ENCODE measurements at places on chromosomes 3 and 15. TPM values are rescaled to one million over a fixed set of nuclear protein-coding genes. Genes with fewer than 3 reads are reported as not detected.

The RHO gene
- not detected for total RNA-seq

The CYP19A1 gene
- total RNA-seq, result 0.50 TPM

The GOLGA8J gene
- not detected for total RNA-seq

DNA sequence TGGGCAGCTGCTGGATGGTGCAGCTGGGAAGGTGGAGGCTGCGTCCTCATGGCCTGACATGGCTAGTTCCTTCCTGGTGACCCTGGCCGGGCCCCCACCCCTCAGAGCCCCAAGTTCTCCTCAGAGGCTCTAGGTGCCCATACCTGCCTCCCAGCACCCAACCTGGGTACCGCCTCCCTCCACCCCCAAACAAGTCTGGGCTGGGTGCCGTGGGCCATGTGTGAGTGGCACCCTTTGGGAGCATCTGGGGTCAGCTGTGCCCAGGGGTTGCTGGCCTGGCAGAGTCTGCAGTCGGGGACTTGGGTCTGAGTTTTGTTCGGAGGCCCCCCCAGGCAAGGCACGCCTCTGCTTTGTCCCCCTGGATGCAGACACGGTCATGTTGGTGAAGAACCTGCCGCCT lies 10.5 kb downstream of the PLXNA1 start:
- no peak for DNase-seq

DNA sequence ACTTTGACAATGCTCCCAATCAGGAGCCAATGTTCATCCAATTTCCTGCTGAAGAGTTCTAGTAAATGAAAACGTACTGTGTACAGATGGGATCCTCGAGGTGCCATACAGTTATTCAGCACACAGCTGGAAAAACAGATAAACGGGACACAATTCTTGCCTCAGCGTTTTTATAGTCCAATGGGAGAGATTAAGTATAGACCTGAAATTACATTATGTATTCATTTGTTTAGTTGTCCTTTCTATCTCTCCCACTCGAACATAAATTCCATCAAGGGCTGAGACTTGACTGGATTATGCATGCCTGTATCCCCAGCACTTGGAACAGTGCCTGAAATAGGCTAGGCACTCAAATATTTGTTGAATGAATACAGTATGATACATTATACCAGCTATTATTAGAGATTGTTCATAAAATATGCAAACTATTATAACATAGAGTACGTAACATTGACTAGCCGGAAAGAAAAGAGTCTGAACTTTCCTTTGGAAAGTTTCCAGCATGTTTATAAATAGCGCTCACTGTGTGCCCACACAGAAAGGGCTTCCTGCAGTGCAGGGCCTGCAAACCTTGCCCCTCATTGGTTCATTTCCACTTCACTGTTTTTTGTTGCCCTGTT lies 27.4 kb upstream of the SNTN start:
- no peak for DNase-seq

The CLSTN2 gene
- 12.0 TPM for total RNA-seq

DNA sequence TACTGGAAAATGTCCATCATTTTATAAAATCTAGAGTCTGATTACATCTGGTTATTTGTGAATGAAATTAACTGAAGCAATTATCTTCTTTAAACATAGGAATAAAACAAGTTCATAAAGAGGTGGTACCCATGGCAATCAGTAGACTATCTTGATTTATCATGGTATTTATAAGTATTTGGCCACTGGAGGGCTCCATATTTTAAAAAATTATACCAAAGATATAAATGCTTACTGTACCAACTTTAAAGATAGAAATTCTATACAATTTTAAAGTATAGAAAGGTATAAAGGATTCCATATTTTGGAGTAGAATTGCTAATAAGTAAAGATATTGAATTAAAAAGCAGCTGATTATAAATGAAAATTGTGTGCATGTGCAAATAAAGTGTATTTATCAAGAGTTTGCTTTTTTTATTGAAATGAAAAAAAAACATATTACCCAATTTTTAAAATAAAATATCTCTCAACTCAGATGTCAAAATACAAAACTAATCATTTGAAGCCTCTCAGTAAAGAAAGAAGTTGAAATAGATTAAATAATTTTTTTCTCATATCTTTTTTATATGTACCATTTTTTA lies 105.3 kb downstream of the BBX start:
- DNase-seq, result no peak

The MESP2 gene
- total RNA-seq, result 0.47 TPM

- no peak for DNase-seq
Observed at GRCh38 chr3:100228247-100228646, 32.5 kb upstream of the TBC1D23 start.

GRCh38 chr3:147415874-147416273 lies 6.7 kb downstream of the ZIC1 start:
- no peak for DNase-seq

DNA sequence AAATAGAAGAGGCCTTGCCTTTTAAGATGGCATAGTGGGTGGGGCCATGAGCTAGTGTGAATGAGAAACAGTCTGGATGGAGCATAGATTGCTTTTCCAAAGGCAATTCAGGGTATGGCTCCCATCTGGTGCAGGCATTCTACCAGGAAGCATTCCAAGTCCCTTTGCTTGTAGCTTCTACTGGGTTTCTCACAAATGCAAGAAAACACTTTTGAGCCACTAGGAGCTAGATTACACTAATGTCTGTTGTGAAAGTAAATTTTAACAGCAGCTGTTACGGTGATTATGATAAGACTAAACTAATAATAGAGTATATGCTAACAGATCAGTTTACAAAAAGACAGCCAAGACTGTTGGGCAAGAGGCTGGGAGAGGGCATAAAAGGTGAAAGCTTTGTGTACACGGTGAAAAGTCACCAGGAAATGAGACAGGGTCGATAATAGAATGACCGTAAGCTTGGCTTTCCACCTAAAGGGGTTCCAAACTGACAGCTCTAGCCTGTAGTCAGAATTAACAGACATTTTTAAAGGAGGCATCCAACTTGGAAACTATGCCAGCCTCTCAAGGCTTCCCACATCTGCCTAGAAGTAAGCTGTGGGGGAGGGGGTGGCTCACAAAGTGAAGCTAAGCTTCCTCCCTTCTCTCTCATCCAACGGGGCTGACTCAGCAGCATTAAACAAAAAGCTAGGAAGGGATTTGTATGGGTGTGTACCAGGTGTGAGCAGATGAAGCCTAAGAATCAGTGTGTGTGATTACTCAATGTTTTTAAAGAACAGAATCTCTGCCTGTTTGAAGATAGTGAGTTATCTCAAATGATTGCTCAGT lies 61.1 kb upstream of the GPD1L start:
- DNase-seq, result no peak
